ENCODE measurements at places on chromosomes 2 and 18.

- no peak for DNase-seq
Observed at GRCh38 chr2:72949045-72949444, 31.7 kb downstream of the EMX1 start.

GRCh38 chr2:198321522-198322088 is 517.2 kb downstream of the PLCL1 start:
- no peak for DNase-seq

DNA sequence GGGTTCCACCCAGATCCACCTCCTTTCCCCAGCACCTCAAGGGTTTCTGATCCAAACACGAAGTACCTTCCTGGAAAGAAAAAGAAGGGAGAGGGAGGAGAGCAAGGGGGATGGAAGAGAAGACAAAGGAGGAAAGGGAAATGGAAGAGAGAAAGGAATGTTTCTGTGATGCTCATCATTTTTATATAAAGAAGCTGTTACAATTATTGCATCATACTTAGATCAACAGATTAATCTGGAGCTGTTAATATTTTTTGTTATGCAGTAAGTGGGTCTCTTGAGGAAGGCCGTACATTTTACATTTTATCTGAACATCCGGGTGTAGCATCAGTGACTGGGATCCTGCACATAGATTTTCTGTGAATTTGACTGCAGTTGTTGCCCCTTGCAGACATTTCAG is 60.6 kb upstream of the NEDD4L start:
- DNase-seq: no peak

- no peak for DNase-seq
Observed at GRCh38 chr2:228819701-228820100, 451.4 kb downstream of the PID1 start.

DNA sequence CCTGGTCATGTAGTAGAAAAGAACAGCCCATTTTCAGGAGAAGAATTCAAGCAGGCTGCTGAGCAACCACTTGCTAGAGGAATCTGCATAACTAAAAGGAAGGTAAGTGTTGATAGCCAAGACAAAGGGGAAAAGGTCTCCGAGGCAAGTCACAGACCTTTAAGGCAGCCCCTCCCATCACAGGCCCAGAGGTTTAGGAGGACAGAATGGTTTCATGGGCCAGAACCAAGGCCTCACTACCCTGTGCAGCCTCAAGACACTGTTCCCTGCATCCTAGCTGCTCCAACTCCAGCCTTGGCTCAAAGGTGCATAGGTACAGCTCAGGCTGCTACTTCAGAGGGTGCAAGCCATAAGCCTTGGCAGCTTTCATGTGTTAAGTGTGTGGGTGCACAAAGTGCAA is 238.6 kb upstream of the CYP26B1 start:
- DNase-seq: no peak

GRCh38 chr2:173963323-173963816 is 1.8 kb downstream of the SP3 start:
- peak; percentile 36 for DNase-seq

DNA sequence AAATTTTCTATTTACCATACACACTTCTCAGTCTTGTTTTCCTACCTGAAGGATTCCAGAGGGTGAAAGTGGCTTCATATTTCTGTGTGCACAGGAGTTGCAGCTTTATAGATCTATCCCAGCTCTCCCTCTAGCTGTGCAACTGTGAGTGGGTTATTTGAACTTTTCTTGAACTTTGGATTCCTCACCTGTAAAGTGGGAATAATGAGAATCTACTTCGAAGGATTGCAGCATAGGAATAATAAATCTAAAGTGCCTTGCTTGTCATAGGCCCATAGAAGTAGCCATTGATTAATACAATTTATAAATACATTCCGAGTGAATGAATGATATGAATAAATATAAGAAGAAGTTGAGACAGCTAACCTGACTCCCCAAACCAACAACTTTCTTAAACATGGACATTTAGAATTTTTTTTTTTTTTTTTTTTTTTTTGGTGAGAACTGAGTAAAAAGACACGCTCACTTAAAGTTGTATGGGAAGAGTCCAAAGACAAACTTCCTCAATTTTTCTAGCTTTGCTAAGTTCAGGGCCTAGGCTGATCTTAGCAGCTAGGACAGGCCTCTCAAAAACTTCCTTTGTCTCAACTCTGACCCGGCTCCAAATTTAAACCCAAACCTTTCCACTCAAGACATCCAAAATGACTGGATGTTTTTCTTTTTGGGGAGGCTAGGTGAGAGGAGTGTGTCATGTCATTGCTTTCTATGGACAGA is 203.3 kb upstream of the FBXO11 start:
- no peak for DNase-seq

DNA sequence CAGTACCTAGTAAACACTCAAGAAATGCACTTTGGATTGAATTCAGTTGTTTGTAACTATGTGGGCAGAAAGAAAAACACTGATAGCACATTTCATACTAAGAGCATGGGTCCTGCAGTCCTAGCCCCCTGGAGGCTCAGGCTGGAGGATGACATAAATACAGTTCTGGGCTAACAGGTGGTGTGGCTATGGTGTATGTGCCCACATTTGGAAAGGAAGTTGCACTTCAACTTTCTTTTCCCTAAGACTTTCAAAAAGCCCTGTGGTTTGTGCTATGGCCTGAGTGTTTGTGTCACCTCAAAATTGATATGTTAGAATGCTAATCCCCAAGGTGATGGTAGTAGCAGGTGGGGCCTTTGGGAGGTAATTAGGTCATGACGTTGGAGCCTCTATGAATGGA is 218.2 kb downstream of the CDCA7 start:
- no peak for DNase-seq

GRCh38 chr18:21741562-21742314 is 1.1 kb downstream of the MIB1 start:
- DNase-seq: no peak

DNA sequence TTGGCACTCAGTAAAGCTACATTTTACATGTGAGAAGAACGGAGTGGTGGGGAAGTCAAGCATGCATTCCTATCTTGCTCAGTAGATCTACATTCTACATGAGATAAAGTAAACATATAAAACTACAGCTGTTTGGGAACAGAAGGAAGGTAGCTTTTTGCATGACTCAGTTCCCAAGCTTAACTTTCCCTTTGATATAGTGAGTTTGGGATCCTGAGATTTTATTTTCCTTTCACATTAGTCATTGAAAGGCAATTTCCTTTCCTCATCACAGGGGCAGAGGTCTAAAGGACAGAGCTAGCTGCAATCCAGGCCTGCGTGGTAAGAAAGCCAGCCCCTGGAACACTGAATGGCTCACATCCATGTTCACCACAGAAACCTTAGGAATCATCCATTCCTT is 257.2 kb downstream of the SRBD1 start:
- no peak for DNase-seq

- no peak for DNase-seq
Observed at GRCh38 chr2:10071595-10071994, 8.6 kb downstream of the CYS1 start.

- no peak for DNase-seq
Observed at GRCh38 chr2:48328942-48329723, 200.8 kb upstream of the STON1 start.

GRCh38 chr2:226079671-226080181 is 680.2 kb downstream of the NYAP2 start:
- DNase-seq: no peak

DNA sequence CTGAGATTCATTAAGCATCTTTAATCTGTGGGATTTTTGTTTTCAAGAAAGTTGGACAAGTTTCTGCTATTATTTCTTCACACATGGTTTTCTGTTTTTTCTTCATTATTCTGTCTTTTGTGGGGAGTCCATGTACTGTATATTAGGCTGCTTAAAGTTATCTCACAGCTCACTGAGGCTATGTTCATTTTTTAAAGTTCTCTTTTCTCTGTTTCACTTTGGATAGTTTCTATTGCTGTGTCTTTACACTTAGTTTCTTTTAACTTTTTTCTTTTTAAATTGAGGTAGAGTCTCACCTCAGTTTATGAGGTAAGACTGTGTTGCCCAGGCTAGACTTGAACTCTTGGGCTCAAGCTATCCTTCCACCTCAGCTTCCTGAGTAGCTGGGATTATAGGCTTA is 8.6 kb downstream of the OSBPL6 start:
- no peak for DNase-seq

- DNase-seq: no peak
Observed at GRCh38 chr18:51066273-51066672, 36.3 kb downstream of the SMAD4 start.

- DNase-seq: no peak
Observed at GRCh38 chr2:209671020-209671680, 100.5 kb upstream of the UNC80 start.

- DNase-seq: no peak
Observed at GRCh38 chr2:240401308-240401707, 34.2 kb upstream of the GPC1 start.

- no peak for DNase-seq
Observed at GRCh38 chr18:77082316-77082955, 50.1 kb downstream of the MBP start.

DNA sequence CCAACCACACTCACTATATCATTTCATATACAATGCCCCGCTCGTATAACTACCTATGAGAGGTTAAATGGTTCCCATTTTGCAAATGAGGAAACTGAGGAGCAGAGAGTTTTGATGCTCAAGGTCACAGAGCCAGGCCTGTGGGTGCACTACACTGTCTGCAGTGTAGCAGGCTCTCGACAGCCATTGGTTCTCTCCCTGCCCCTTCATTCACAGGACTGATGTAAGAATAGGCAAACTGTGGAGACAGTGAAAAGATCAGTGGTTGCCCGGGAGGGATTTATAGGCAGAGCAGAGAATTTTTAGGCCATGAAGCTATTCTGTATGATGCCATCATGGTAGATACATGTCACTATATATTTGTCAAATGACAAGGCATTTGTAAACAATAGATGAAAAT is 39.0 kb upstream of the LBH start:
- no peak for DNase-seq

DNA sequence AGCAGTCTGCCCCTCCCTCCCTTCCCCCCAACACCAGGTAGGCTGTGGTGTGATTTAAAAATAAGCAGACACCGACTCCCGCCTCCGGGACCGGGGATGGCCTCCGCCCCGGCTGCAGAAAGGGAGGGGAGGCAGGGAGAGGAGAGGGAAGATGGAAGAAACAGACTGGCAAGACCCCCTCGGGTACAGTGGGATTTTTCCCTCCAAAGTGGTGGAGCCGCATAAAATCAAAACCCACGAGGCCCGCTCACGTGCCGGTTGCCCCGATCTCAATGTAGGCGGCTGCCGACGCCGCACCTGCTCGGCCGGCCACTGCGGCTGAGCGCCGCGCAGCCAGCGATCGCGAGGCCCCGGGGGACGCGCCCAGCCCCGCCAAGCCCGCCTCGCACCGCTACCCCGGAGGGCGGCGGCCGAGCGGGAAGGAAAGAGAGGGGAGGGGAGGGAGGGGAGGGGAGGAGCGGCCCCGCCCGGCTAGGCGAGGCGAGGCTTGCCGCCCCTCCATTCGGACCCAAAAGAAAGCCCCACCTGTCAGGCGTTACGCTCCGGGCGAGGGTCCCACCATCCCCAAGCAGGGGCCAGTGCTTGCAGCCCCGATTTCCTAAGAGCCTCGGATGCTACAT is 811 bp downstream of the ADD2 start:
- DNase-seq: peak; percentile 2

GRCh38 chr2:11677136-11678055 is 7.4 kb upstream of the NTSR2 start:
- no peak for DNase-seq

DNA sequence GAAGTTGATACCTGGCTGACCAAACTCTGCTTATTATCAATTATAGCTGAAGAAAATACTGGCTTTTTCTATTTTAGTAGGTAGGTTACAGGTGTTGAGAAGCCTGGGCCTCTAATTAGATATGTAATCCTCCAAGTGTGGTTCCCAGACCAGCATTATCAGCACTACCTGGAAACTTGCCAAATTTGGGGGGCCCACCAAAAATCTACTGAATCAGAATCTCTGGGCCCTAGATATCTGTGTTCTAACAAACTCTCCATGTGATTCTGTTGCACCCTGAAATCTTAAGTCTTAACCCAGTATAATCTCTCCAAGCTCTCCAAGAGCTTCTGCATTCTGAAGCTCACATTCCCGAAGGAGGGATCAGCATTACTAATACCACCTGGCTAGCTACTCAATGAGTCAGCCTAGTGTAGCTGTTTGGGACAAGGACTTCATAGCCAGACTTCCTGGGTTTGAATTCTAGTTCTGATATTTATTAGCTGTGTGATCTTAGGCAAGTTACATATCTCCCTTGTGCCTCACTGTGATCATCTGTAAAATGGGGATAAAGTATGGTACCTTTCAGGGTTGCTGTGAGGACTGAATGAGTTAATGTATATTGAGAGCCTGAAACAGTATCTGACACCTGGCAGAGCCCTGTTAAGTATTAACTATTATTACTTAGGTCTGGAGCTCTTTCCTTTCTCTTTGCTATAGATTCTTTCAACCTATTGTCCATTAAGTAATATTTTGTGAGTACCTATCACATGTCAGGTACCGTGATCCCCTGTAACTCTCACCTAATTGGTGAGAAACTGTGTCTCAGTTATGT is 94.1 kb upstream of the CD302 start:
- no peak for DNase-seq

GRCh38 chr18:45251236-45251635 is 364.0 kb upstream of the SLC14A2 start:
- no peak for DNase-seq

DNA sequence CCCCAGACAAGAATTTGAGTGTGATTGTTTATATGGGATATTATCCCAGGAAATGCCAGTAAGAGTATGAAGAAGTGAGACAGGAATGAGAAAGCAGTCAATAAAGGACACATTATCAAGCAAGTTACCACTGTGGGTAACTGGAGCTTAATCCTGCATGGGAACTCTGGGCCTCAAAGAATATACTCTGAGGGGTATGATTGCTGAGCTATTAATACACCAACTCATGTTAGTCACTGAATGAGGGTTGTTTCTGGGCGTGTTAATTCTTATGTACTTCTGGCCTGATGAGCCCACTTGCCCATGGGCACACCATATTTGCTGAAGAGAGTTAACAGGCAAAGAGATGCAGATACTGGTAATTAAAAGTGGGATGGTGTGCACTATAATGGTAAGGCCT is 26.6 kb upstream of the PAIP2B start:
- DNase-seq: no peak

DNA sequence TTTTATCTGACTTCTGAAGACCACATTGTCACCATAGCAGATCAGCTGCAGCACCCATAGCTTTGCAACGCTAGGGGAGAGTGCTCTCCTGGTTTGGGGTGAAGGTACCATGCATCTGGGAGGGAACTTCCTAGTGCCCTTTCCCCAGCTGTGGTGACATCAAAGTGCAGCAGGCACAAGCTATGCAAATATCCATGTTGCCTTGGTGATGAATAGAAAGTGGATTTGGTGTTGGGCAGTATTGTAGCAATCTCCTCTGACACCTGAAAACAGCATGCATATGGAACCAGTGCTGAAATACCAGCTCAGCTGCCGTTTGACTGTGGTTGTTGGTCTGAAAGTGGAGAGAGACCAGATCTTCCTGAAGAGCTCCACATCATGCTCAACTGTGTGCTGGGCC is 37.1 kb downstream of the BCL2L11 start:
- no peak for DNase-seq
